Breast epithelium (tissue), 4 donors: ENCODE measurements at places on chromosomes 4 and X. TPM values are rescaled to one million over a fixed set of nuclear protein-coding genes. Genes with fewer than 3 reads are reported as not detected.

DNA sequence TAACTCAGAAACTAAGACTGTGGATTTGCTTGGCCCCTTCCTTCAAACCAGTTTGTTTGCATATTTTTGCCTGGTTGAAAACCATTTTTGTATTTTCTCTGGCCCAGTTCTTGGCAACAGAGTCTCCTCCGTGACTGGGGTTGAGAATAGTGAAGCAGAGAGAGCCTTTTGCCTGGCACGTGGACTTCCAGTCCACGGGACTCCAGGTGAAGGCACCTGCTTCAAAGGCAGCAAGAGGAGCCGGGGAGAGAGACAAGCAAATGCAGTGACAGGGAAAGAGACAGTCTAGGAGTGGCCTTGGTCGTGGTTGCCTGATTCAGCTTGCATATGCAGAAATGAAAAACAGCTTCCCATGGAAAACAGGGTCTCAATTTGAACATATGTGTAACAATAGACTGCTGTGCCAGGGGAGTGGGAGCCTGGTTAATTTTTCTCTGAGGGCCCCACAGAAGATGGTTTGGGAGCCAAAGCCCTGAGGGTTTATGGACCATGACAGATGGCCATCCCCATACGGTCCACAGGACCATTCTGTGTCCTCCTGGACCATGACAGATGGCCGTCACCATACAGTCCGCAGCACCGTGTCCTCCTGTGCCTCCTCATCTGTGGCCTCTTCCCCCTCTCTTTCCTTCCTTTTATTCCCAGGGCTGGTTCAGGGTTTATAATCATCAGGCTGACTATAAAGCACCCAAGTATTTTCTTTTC is 272.2 kb upstream of the RASGEF1B start:
- no peak for DNase-seq
- H3K4me1 ChIP-seq, result no peaks in the 10 kb centered on the region
- H3K27me3 ChIP-seq, result no peaks in the 10 kb centered on the region
- H3K36me3 ChIP-seq, result no peaks in the 10 kb centered on the region
- no peak overlapping the region for H3K27ac ChIP-seq
- H3K4me3 ChIP-seq, result no peak overlapping the region

DNA sequence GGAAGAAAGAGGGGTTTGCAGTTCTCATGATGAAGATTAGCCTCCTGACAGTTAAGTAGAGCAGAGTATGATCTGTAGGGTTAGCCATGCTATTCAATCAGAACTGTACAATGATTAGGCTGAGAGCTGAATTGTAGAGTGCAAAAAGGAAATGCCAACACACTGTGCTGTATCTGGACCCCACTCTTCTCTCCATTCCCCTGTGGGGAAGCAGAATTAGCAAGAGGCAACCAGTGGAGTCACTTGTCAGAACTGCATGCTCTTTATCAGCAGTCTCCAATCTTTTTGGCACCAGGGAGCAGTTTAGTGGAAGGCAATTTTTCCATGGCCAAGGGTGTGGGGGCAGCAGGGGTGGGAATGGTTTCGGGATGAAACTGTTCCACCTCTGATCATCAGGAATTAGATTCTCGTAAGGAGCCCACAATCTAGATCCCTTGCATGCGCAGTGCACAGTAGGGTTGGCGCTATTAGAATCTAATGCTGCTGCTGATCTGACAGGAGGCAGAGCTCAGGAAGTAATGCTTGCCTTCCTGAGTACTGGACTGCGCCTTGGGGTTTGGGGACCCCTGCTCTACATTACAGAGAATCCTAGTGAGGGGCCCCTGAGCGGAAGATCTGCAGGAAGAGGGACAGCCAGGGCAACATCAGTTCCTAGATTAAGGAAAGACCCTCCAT is 19.4 kb downstream of the TBC1D9 start:
- DNase-seq, result no peak
- no peak overlapping the region for H3K4me3 ChIP-seq
- no peaks in the 10 kb centered on the region for H3K27me3 ChIP-seq
- H3K36me3 ChIP-seq, result no peaks in the 10 kb centered on the region
- H3K4me1 ChIP-seq, result peaks cover 5% of the 10 kb centered on the region
- peak overlapping the region; percentile 36 for H3K27ac ChIP-seq

DNA sequence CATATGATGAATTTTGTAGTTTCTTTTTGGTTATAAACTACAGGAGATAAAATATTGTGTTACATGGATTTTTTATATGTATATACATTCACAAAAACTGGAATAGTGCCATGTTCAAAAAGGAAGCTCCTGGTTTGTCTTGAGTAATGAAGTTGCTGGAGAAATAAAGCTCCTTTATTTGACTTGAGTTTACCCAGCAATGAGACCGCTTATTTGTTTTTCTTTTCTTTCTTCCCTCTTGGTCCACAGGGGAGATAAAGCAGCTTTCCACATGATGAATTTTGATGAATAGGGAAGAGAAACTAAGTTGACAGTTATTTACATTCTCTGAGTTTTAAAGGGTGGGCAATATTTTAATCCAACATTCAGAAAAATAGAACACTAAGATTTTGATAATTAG is 176.5 kb downstream of the GPM6A start:
- no peak for DNase-seq
- H3K27me3 ChIP-seq, result no peaks in the 10 kb centered on the region
- H3K4me3 ChIP-seq, result no peak overlapping the region
- H3K36me3 ChIP-seq, result no peaks in the 10 kb centered on the region

DNA sequence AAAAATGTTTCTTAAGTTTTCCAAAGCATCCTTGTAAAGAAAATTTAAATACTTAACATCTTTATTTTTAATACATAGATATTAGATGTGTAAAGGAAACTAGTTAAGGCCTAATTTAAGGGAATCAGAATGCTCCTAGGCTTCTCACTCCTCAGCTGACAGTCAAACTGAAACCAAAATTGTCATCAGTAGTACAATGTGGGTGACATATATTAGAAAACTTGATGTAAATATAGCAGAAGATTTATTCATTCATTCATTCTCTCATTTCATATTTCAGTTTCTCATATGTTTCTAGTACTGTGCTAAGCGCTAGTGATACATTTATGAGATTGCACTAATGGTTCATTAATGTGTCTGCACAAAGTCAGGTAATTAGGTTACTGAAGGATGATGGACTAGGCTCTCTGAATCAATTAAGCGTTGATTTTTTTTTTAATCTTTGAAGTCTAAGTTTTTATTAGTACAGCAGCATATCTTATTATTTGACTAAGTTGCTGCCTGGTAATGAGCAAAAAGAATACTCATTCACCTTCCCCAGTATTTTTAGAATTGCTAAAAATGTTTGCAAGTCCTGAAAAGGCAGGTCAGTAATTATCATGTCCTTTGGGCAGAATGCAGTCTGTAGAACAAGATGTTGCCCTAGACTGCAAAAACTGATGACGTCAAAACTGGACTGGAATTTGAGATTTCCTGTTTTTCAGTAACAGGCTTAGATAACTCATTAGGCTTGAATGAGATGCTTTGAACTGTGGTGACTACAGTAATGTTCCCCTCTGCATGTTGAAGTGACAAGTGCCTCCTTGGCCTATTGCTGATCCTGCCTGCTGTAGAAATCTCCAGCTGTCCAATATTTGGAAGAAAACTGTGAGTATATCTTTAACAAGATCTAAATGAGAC is 128.7 kb downstream of the ARHGAP24 start:
- H3K27ac ChIP-seq, result no peak overlapping the region
- DNase-seq, result no peak
- H3K36me3 ChIP-seq, result no peaks in the 10 kb centered on the region

- peak; percentile 40 for DNase-seq
- H3K27ac ChIP-seq, result peak within 1 kb of the TSS; percentile 34
- no peaks in the 10 kb centered on the region for H3K27me3 ChIP-seq
- peak within 1 kb of the TSS; percentile 83 for H3K4me3 ChIP-seq
- no peaks in the 10 kb centered on the region for H3K4me1 ChIP-seq
Observed at GRCh38 chr4:82798168-82799005, at the start of gene SCD5. SCD5 (minus strand) TSS chr4:82798796; CDS start chr4:82798537, 259 bp downstream.

- H3K27ac ChIP-seq, result no peak overlapping the region
- no peaks in the 10 kb centered on the region for H3K27me3 ChIP-seq
- no peak overlapping the region for H3K4me3 ChIP-seq
- DNase-seq, result no peak
- H3K36me3 ChIP-seq, result no peaks in the 10 kb centered on the region
Observed at GRCh38 chr4:47372561-47372960, 90.9 kb downstream of the COMMD8 start.

DNA sequence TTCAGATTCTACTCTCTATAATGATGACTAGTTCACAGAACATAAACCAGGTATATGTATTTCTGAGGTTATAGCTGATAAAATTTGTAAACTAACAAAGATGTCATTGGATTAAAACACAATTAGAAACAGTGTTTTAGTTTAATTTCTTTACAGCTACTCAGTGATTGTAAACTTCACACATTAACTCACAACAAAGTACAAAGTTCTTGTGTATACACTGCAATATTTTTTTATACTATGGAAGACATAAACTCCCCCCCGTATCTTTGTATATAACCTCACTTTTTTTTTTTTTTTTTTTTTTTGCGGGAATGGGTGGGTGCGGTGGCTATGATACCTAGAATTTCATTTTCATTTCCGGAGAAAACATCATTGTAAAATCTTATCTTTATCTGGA is 1043.2 kb downstream of the PCDH18 start:
- no peaks in the 10 kb centered on the region for H3K27me3 ChIP-seq
- no peaks in the 10 kb centered on the region for H3K36me3 ChIP-seq
- no peak for DNase-seq
- H3K4me3 ChIP-seq, result no peak overlapping the region
- H3K27ac ChIP-seq, result no peak overlapping the region
- no peaks in the 10 kb centered on the region for H3K4me1 ChIP-seq

- H3K4me3 ChIP-seq, result peak overlapping the region; percentile 70
- no peaks in the 10 kb centered on the region for H3K36me3 ChIP-seq
- H3K27ac ChIP-seq, result peak overlapping the region; percentile 82
- no peaks in the 10 kb centered on the region for H3K4me1 ChIP-seq
- no peaks in the 10 kb centered on the region for H3K27me3 ChIP-seq
Observed at GRCh38 chr4:168633064-168633463, 136.2 kb downstream of the PALLD start.

GRCh38 chrX:120697053-120697452 is 67.2 kb upstream of the C1GALT1C1 start:
- no peaks in the 10 kb centered on the region for H3K27me3 ChIP-seq
- H3K4me1 ChIP-seq, result no peaks in the 10 kb centered on the region
- H3K4me3 ChIP-seq, result no peak overlapping the region
- no peak overlapping the region for H3K27ac ChIP-seq
- no peaks in the 10 kb centered on the region for H3K36me3 ChIP-seq

- no peak for DNase-seq
- no peak overlapping the region for H3K4me3 ChIP-seq
- H3K27me3 ChIP-seq, result peaks cover 30% of the 10 kb centered on the region
- H3K36me3 ChIP-seq, result no peaks in the 10 kb centered on the region
- no peak overlapping the region for H3K27ac ChIP-seq
- no peaks in the 10 kb centered on the region for H3K4me1 ChIP-seq
Observed at GRCh38 chrX:133608406-133608805, 193.1 kb upstream of the GPC4 start.

DNA sequence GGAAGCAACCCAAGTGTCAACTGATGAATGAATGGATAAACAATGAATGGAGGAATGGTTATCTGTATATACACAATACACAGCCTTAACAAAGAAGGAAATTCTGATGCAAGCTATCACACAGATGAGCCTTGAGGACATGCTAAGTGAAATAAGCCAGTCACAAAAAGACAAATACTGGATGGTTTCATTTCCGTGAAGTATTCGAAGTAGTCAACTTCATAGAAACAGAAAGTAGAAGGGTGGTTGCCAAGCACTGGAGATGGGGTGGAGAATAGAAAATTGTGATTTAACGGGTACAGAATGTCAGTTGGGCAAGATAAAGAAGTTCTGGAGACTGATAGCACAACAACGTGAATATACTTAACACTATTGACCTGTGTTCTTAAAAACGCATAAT is 28.2 kb downstream of the CENPU start:
- H3K4me1 ChIP-seq, result no peaks in the 10 kb centered on the region
- H3K27me3 ChIP-seq, result no peaks in the 10 kb centered on the region
- H3K4me3 ChIP-seq, result no peak overlapping the region
- H3K36me3 ChIP-seq, result peaks cover 5% of the 10 kb centered on the region
- no peak overlapping the region for H3K27ac ChIP-seq

DNA sequence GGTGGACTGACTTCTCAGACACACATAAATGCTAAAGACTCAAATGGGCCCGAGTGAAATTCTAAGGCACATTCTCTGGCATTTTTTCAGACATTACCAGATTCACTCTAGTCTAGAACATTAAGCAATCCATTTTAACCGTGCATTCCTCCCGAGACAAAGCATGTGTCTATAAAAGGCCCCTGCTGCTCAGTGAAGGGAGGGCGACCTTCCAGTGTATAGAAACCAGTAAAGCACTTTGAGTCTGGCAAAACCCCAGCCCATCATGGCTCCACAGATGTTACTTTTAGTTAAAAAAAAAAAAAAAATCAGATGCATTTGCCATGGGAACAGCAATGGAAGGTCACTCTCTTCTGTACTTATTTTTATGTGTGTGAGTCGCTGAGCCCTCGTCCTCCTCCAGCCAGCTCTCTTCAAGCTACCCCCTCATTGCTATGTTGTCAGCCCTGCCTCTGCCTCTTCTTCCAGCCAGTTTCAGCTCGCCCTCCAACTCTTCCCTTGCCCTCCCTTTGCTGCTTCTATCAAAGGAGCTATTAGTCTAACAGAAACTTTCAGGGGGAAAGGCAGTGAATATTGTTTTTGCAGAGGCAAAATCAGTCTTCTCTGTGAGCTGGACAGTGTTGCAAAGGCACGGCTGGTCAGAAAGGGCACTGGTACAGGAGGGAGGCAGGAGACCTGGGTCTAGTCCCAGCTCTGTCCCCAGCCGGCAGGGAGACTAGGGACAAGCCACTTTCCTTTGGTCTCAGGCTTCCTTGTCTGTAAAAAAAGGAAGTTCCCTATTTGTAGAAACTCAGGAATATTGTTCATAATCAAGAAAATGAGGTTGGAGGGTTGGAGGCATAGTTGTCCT is 644.2 kb downstream of the ZNF674 start:
- no peaks in the 10 kb centered on the region for H3K36me3 ChIP-seq
- H3K27ac ChIP-seq, result no peak overlapping the region
- H3K4me1 ChIP-seq, result no peaks in the 10 kb centered on the region
- no peaks in the 10 kb centered on the region for H3K27me3 ChIP-seq

GRCh38 chr4:143626134-143626911 is 74.2 kb downstream of the FREM3 start:
- H3K36me3 ChIP-seq, result no peaks in the 10 kb centered on the region
- H3K4me3 ChIP-seq, result no peak overlapping the region
- no peaks in the 10 kb centered on the region for H3K4me1 ChIP-seq
- H3K27me3 ChIP-seq, result no peaks in the 10 kb centered on the region
- H3K27ac ChIP-seq, result no peak overlapping the region

Gene SULT1B1
- 1.6 TPM for total RNA-seq

Gene ADH7
- not detected for total RNA-seq

Gene FDCSP
- 78.2 TPM for total RNA-seq

Gene ZNF185
- total RNA-seq, result 19.5 TPM

Gene PABPC1L2A
- total RNA-seq, result not detected

Gene RAB28
- 24.3 TPM for total RNA-seq

Gene DDIT4L
- 3.8 TPM for total RNA-seq

Gene CTBP1
- 159 TPM for total RNA-seq

Gene CCDC110
- total RNA-seq, result 1.3 TPM

Gene UGT2B15
- total RNA-seq, result not detected

Gene CLGN
- 5.2 TPM for total RNA-seq

Gene CT45A5
- total RNA-seq, result not detected

Gene F11
- not detected for total RNA-seq

Gene SORBS2
- total RNA-seq, result 105 TPM
